ENCODE measurements at places on chromosomes 11 and 22. TPM values are rescaled to one million over a fixed set of nuclear protein-coding genes. Genes with fewer than 3 reads are reported as not detected.

Gene SLC5A1
- 0.40 TPM for polyA plus RNA-seq

Gene C11orf16
- polyA plus RNA-seq = 5.3 TPM

Gene GPR137
- 19.2 TPM for polyA plus RNA-seq

Gene RAB6A
- polyA plus RNA-seq = 102 TPM

Gene OR52A1
- polyA plus RNA-seq = 0.01 TPM

Gene SSRP1
- polyA plus RNA-seq = 151 TPM

Gene KCNE3
- polyA plus RNA-seq = 13.4 TPM

Gene CNTF
- polyA plus RNA-seq = 1.2 TPM

Gene USH1C
- 0.33 TPM for polyA plus RNA-seq

Gene PRSS23
- polyA plus RNA-seq = 83.5 TPM

Gene LGALS12
- polyA plus RNA-seq = 0.14 TPM

Gene RAC2
- 11.4 TPM for polyA plus RNA-seq

Gene RPS6KA4
- 10.0 TPM for polyA plus RNA-seq

Gene C11orf65
- 2.5 TPM for polyA plus RNA-seq

Gene TMPRSS13
- 10.2 TPM for polyA plus RNA-seq

Gene OPCML
- polyA plus RNA-seq = 1.5 TPM

Gene FAM111B
- polyA plus RNA-seq = 12.8 TPM

Gene OR8G5
- not detected for polyA plus RNA-seq

Gene CYP2D6
- 5.4 TPM for polyA plus RNA-seq

Gene PIWIL4
- 6.3 TPM for polyA plus RNA-seq

Gene MUC2
- polyA plus RNA-seq = 0.26 TPM

Gene RAB36
- polyA plus RNA-seq = 6.5 TPM

Gene PIK3C2A
- polyA plus RNA-seq = 58.8 TPM

Gene H19
- polyA plus RNA-seq = 610 TPM

Gene SEPTIN3
- polyA plus RNA-seq = 1.4 TPM

Gene DRG1
- polyA plus RNA-seq = 78.7 TPM

Gene RCOR2
- 12.0 TPM for polyA plus RNA-seq

Gene SLC35E4
- 2.4 TPM for polyA plus RNA-seq

Gene FBLN1
- polyA plus RNA-seq = 311 TPM

Gene TYR
- polyA plus RNA-seq = not detected

Gene KRTAP5-9
- 0.13 TPM for polyA plus RNA-seq

Gene HTR3B
- 0.14 TPM for polyA plus RNA-seq

Gene AGBL2
- 10.6 TPM for polyA plus RNA-seq

Gene UBASH3B
- polyA plus RNA-seq = 4.6 TPM

Gene DENND6B
- polyA plus RNA-seq = 10.1 TPM

Gene LTO1
- polyA plus RNA-seq = 37.7 TPM

Gene TSSK2
- polyA plus RNA-seq = not detected

Gene OAF
- polyA plus RNA-seq = 24.4 TPM

Gene RFPL2
- polyA plus RNA-seq = not detected

Gene APOL4
- 15.4 TPM for polyA plus RNA-seq

Gene APOBEC3B
- polyA plus RNA-seq = 3.8 TPM

Gene VPREB1
- not detected for polyA plus RNA-seq

Gene DNAJB7
- polyA plus RNA-seq = 1.0 TPM

Gene GAB4
- polyA plus RNA-seq = not detected

Gene CDKN1C
- polyA plus RNA-seq = 73.7 TPM

Gene B4GAT1
- 31.5 TPM for polyA plus RNA-seq

Gene LRRC56
- polyA plus RNA-seq = 3.3 TPM

Gene FAM180B
- 0.08 TPM for polyA plus RNA-seq

Gene NAV2
- polyA plus RNA-seq = 22.2 TPM

Gene SMTNL1
- 0.59 TPM for polyA plus RNA-seq

Gene ZNF214
- polyA plus RNA-seq = 6.8 TPM

Gene OLFML1
- polyA plus RNA-seq = 46.3 TPM

Gene P2RX6
- 0.95 TPM for polyA plus RNA-seq
